ENCODE measurements at places on chromosomes 1 and 21.

DNA sequence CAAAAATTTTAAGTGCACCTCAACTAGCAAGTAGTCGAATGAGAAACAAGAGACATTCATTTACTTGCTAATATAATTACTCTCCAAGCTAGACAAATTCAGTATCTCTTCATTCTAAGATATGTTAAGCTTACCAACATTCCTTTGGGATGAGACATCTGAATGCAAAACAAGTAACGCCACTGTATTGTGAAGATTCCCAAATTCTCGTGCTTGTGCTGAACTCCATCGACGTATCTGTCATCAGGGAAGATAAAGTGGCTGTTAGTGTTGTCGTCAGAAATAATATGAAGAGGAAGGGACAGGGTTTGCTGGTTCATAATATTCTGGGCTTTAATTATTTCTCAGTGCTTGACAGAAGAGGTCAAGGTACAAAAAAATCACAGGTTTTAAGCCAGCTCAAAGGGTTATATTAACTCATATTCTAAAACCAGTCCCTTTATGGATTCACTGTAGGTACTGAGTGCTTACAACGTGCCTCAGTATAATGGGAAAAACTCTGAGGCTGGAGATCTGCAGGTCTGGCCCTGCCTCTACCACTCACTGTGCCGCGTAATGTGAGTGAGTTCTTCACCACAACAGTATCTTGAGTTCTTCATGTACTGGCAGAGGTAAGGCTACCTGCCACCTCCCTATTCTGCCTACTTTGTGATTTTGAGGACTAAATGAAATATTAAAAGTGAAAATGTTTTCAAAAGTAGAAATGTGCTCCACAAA, 42.0 kb downstream of the PCSK9 start:
- no peak for DNase-seq

DNA sequence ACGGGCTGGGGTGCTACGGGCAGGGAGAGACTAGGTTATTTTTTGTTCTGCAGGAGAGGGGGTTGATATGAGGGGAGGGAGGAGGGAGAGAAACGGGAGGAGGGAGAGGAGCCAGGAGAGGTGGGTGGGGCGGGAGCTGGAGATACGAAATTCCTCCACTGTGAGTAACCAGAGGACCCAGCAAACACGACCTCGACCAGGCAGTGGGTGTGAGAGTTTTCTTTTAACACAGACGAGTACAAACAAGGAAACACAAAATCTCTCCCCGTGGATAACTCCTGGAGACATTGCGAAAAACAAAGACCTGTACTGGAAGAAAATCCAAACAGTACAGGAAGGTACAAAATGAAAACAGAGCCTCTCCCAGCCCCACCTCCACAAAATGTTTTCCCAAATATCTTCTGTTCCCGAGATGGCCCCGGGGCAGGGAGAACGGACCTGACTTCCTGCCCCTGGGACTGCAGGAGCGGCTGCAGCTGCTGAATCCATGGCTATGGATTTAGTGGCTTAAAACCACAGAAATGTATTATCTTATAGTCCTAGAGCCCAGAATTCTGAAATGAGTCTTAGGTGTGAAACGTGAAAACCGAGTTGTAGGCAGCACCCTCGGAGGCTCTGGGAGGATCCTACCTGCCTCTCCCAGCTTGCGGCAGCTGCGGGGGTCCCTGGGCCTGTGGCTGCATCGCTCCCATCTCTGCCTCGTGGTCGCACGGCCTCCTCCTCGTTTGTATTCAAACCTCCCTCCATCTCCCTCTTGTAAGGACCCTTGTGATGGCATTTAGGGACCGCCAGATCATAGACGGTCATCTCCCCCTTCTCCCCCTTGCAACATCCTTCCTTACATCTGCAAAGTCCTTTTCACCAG, 82.2 kb downstream of the RIPK4 start:
- peak; percentile 55 for DNase-seq

DNA sequence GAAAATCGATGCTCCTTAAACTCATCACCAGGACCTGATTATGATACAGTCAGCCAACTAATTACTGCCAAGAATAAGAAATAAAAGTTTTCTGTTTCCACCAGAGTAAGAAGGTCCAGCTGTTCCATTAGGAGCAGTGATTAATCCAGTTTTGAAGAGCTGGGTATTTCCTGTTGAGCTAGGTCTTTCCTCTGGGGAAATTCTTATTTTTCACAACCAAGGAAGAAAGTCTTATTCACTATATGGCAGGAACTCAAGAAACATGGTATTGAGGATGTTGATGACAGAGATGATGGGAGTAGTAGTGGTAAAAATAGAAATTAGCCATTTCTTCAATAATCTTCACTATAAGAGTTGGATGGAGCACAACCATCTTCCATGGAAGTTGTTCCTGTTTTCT, 374.6 kb upstream of the RUNX1 start:
- no peak for DNase-seq

- no peak for DNase-seq
These were observed 9.1 kb upstream of the PCNX2 start for GRCh38 chr1:233304489-233305102.

DNA sequence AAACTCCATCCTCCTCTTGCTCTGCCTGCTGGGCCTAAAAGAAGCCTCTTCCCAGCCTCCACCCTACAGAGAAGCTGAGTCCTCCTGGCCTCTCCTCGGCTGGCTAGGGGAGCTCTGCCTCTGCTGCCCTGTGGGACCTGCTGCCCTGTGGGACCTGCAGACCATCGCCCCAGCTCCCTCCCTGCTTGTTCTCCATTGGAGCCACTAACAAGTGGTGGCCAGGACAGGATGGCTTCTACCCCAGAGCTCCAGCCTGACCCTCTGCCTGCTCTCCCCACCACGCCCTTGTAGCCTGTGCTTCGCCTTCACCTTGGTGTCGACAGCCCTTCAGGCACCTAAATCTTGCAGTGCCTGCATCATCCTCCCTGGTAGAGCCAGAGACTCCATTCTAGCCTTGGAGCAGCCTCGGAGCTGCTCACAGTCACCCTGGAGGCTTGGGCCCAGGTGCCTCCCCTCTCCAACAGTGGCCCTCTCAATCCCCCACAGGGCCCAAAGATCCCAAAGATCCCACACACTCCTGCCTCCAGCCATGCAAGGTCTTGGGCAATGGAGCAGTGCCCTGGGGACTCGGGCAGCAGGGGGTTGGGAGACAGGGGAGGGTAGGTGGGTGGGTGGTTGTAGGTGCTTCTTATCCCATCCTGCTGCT, 3.0 kb downstream of the EPS8L3 start:
- DNase-seq, result peak; percentile 37

DNA sequence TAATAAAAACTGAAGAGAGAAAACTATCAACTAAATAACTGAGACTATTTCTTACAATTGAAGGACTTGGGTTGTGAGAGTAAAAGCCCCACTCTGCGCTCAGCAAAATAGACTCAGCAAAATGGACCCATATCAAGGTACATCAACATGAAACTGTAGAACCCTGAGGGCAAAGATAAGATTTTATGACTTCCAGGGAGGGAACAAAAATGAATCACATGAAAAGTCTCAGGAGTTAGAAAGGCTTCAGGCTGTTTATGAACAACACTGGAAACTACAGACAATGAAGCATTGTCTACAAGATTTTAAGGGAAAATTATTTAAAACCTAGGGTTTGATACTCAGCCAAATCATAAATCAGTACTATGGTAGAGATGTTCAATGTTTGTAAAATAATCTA, 434.3 kb downstream of the PTPRC start:
- DNase-seq, result no peak

GRCh38 chr1:33390542-33390941, 40.4 kb downstream of the PHC2 start:
- no peak for DNase-seq

- DNase-seq, result no peak
These were observed 3.3 kb downstream of the SUMO3 start for GRCh38 chr21:44814498-44815023.

DNA sequence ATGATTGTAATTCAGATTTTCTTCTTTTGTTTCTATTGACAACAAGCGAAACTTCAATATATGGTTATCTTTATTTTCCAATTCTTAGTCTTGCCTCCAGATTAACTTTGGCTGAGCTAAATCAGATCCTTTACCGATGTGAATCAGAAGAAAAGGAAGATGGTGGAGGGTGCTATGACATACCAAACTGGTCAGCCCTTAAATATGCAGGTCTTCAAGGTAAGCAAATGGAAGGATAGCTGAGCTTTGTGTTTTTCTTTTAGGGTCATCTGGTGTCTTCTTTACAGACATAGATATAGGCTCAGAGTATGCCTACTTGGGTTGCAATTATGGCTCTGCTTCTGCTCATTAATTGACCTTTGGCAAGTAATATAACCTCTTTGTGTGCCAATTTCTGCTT, 37.7 kb downstream of the AGL start:
- DNase-seq, result no peak

- no peak for DNase-seq
These were observed 32.4 kb downstream of the GREM2 start for GRCh38 chr1:240579511-240579910.

DNA sequence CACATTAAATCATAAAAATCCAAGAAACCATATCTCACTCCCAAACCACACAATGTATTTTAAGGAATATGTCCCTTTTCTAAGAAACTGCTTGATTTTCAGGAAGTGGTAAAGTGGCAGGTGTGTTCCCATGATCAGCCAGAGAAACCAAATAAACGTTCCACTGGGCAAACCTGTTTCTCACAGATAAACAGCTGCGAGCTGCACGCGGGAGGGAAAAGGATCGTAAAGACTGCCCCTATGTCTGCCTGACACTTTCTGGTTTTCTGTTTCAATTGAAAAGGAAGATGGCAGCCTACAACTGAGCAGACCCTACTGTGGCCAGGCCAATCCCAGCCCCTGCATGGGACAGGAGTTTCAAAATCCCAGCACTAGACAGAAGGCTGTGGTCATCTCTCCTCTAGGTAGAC, 36.6 kb downstream of the HIVEP3 start:
- DNase-seq, result no peak

DNA sequence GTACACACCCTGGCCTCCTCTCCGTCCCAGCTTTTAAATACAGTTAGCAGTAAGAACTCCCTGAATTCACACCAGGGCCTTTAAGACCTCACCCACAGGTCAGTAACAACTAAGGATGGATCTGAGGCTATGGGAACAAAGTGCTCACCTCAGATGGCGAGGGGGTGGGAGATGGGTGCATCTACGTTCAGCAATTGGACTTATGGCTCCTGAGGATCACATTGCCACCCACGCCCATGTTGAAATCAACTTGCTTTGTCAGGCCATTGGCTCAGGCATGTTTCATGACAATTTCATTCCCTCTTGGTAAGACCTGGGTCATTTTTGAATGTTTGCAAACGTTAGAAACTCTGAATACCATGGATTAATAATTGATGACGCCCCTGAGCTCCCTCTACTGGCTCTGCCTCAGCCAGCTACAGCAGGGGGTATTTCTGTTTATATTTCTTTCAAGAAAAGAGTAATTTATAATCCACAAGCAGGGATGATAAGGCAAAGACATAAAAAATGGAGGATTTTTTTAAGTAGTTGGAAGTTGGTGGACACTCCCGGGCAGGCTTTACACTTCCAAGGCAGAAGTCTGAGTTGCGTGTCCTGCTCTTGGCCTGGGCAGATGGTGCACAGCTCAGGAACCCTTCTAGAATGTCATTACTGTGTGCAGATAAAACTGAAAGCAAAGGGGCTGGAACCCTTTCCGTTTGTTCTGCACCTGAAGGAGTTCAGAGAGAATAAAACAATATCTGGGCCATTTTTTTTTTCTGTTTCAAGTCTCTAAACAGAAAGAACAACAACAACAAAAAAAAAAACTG, 13.7 kb upstream of the LBR start:
- no peak for DNase-seq

- DNase-seq, result no peak
These were observed 21.9 kb upstream of the METTL18 start for GRCh38 chr1:169816617-169817016.

GRCh38 chr1:225258811-225259210, 169.0 kb downstream of the LBR start:
- DNase-seq, result no peak

GRCh38 chr1:235639226-235640205, 10.1 kb downstream of the GNG4 start:
- DNase-seq, result peak; percentile 40

DNA sequence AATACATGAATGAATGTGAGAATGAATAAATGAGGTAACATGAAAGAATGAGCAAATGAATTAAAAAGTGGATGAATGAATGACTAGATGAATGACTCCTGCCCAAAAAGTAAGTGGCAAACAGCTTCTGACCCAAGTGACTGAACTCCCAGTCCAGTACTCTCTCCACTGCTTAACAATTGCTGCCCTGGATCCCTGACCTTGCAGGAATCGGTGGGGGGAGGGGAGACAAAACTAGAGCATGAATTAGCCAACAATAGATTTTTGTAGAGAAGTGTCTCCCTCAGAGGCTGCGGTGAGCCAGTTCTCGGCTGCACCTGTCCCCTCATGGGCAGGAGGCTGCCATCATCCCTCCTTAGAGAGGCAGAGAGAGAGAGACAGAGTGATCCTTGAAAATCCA, 5.9 kb upstream of the GRIK3 start:
- DNase-seq, result no peak

- DNase-seq, result no peak
These were observed 4.3 kb downstream of the INTS7 start for GRCh38 chr1:212030936-212031528.

DNA sequence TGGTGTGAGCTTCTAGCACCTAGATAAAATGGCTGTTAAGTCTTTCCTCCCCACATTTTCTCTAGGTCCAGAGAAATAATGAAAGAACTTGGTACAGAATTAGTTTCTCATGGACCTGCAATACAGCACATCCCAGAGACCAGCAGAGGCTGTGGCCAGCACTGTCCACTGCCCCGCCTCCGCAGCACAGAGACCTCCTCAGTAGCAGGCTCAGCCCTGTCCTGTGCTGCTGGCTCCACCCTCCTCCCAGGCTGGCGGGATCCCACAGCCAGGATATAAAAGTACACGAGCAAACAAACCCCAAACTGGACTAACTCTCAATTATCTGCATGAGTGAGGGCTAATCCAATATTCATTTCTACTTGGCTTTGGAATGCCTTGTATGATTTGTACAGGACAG, 401.5 kb downstream of the RPS6KC1 start:
- DNase-seq, result no peak

DNA sequence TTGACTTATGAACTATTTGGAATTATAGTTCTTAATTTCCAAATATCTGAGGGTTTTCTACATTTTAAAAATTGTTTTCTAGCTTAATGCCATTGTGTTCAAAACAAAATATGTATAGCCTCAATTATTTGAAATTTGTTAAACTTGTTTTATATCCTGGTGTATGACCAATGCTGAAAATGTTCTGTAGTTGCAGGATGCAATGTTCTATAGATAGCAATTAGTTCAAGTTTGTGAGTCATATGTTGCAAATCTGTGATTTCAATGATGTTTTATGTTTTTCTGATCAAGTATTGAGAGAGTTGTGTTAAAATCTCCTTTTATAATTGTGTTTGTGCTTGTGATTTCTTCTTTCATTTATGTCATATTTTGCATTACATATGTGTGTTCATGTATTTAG, 517.5 kb downstream of the ADGRL2 start:
- DNase-seq, result no peak

- no peak for DNase-seq
These were observed 1.6 kb downstream of the THBS3 start for GRCh38 chr1:155205969-155206593.

GRCh38 chr1:100463791-100464424, 74.0 kb upstream of the GPR88 start:
- DNase-seq, result peak; percentile 74

Data from sciatic nerve (tissue), 2 donors.